ENCODE measurements at places on chromosomes 1 and 21.

- peak; percentile 98 for DNase-seq
Measured at GRCh38 chr1:207805841-207806421, 54.1 kb downstream of the CD46 start.

GRCh38 chr1:55214934-55215193 is 300 bp downstream of the USP24 start:
- peak; percentile 48 for DNase-seq

- peak; percentile 96 for DNase-seq
Measured at GRCh38 chr1:26378088-26378878, 5.7 kb upstream of the ZNF683 start.

DNA sequence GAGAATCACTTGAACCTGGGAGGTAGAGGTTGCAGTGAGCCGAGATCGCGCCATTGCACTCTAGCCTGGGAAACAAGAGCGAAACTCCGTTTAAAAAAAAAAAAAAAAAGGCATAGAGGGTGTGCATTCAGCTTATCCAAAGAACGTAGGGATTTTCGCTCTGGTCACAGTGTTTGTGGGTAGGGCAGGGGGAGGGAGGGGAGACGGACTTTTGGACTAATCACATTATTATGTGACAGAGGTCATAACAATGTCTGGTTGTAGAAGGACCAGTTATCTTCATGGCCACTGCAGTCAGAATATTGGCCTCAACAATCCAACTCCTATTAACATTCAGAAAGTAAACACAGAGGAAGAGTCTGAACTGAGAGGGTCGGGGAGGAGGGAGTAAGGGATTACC is 25.7 kb downstream of the RHOU start:
- DNase-seq: no peak

DNA sequence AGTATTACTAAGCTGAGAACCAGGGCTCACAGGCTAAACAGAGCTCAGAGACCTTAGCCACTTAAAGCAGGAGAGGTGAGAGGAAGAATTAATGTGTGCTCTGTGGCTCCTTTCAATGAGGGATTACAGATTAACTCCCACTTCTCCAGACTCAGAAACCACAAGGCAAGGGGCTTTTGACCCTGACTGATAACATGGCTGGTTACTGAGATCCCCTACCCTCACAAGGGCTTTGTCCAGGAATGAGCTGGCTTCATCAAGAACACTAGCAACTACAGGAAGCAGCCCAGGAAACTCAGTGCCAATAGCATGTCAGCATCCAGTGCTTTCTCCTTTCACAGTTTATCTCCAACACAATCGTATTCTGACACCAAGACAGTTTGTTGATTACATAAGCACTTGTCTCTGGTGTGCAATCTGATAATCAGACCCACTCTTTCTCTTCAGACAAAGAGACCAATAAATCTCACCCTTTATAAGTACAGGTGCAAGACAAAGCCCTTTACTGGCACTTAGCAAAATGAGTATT is 38.8 kb downstream of the ERI3 start:
- no peak for DNase-seq

GRCh38 chr21:9837946-9838737 is 683.2 kb upstream of the TPTE start:
- DNase-seq: no peak

DNA sequence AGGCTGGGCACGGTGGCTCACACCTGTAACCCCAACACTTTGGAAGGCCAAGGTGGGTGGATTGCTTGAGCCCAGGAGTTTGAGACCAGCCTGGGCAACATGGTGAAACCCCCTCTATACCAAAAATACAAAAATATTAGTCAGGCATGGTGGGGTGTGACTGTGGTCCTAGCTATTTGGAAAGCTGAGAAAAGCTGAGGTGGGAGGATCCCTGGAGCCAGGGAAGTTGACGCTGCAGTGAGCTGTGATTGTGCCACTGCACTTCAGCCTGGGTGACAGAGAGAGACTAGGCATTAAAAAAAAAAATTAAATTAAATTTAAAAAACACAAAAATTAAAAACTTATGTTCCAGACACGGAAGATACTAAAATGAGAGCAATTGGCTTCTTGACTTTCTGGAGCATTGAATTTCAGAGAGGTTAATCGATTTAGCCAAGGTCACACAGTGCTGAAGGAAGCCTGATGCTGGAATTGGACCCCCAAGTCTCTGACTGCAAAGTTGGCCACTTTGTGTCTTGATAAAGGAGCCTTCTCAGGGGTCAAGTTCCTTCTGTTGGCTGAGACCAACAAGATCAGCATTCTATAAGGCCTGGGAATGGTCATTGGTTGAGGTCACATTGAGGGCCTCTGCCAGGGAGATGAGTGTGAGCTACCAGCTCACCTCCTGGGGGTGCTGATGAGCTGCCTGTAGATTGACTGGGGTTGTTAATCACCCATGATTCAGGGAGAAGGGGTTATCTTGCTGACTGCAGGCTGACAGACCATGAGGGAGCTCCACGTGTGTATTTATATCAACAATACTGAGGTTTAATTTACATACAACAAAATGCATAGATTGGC is 54.3 kb downstream of the RPS6KA1 start:
- DNase-seq: no peak

GRCh38 chr1:25467193-25467592 is 36.5 kb downstream of the MACO1 start:
- no peak for DNase-seq

DNA sequence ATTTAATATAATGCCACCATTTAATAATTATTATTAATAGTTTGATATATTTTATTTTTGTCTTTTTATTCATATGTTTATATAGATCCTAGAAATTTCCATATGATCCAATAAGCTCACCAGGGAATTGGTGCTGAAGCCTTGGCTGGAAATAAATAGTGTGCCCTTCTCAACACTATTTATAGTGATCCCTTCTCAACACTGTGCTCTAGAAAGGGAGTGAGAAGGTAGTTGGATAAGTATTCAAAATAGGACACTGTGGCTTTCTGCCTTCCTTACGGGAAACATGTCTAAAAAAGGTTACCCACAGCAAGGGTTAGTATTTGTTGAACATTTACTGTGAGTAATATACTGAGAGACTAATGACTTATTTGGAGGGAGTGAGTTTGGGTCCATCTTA is 496.1 kb downstream of the NEGR1 start:
- DNase-seq: no peak

DNA sequence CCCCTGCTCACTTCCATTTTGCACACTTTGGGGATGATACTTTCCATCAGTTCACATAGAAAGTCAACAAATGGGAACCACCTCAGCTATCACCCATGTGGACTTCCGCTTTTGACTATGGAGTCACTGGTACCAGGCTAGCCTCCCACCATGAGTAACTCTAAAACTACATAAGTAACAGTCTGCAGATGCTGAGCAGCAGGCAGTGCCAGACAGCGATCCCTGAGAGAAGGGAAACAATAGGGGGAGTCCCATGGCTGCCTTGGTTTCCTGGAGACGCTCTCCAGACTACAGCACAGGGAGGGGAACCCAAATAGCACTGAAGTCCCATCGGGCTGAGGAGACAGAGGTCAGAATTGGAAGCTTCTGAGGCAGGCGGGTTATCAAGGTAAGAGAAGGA is 2.8 kb upstream of the TFF2 start:
- DNase-seq: no peak

GRCh38 chr1:103254691-103255090 is 146.4 kb upstream of the COL11A1 start:
- DNase-seq: no peak

- no peak for DNase-seq
Measured at GRCh38 chr1:174850726-174851125, 149.0 kb upstream of the CACYBP start.

DNA sequence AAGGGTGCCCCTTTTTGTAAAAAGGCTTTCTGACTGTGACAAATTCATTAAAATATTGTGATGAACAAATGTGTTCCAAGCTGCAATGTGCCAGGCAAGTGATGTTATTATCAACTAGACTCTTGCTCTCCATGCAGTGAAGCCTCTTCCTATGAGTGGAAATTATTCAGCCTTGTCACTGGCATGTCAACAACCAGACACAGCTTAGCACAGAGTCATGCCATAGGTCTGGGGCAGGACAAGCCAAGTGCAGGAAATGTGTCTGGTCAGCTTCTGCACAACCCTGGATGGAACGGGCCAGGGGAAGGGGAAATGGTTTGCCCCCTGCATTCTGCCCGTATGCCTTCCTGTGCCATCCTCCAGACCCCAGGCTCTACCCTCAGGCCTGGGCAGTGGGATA is 27.4 kb upstream of the GJA5 start:
- DNase-seq: no peak

DNA sequence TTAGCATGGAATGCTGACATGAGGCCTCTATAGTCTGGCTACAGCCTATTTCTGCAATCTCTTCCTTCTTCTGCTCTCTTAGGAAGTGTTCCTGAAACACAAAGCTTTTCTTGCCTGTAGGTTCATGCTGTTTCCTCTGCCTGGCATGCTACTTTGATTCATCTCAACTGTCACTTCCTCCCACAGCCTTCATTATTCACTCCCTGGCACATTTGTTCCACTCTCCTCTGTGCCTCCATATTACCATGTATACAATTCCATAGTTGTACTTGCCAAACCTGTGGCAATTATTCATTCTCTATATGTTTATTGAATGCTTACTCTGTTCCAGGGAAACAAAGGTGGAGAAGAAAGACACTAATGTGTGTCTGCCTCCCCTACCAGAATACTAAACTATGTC is 210.2 kb downstream of the LRRC7 start:
- DNase-seq: no peak

GRCh38 chr1:240582953-240583352 is 29.0 kb downstream of the GREM2 start:
- no peak for DNase-seq

DNA sequence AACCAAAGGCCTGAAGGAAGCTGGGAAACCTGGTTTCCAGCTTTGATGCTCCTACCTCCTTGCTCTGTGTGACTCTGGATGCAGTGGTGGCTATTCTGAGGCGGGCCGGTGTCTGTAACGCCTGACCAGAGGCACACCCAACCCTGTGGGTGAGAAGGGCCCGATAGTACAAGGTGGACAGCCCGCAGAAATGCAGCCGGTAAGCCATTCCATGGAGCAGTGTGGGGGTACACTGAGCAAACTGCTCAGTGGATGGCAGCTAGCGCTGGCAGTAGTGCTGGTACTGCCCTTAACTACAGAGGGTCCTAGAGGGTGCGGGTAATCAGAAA is 36.0 kb downstream of the AHDC1 start:
- no peak for DNase-seq

DNA sequence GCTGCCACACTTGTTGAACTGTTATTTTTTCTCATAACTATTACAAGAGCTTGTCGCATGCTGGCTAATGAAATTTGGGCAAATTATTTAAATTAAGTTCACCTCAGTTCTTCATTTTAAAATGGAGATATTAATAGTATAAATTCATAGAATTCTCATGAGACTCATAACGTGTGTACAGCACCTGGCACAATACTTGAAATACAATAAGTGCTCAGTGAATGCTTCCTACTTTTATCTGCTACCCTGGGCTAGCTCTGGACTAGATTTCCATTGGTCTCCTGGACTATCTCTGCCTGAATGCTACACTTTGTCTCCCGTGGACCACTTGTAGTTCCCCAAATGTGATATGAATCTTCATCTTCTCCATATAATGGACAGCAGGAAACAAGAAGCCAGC is 919 bp downstream of the SLAMF6 start:
- DNase-seq: no peak

- DNase-seq: no peak
Measured at GRCh38 chr1:157628773-157629172, 30.9 kb upstream of the FCRL4 start.

- no peak for DNase-seq
Measured at GRCh38 chr1:65572701-65573421, 152.4 kb downstream of the LEPR start.

DNA sequence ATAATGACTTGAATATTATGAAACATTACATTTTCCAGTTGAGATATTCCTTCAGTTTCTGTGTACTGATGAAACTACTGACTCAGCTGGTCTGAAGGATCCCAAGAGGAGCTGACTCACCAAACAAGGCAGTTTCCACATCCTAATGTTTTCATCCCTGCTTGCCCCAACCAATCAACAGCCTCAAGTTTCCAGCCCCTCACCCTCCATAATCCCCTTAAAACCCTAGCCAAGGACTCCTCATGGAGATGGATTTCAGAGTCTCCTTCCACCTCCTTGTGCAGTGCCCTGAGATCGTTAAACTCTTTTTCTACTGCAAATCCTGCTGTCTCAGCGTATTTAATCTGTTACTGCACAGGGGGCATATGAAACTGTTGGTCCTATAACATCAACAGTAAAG is 83.1 kb upstream of the HAO2 start:
- peak; percentile 82 for DNase-seq

DNA sequence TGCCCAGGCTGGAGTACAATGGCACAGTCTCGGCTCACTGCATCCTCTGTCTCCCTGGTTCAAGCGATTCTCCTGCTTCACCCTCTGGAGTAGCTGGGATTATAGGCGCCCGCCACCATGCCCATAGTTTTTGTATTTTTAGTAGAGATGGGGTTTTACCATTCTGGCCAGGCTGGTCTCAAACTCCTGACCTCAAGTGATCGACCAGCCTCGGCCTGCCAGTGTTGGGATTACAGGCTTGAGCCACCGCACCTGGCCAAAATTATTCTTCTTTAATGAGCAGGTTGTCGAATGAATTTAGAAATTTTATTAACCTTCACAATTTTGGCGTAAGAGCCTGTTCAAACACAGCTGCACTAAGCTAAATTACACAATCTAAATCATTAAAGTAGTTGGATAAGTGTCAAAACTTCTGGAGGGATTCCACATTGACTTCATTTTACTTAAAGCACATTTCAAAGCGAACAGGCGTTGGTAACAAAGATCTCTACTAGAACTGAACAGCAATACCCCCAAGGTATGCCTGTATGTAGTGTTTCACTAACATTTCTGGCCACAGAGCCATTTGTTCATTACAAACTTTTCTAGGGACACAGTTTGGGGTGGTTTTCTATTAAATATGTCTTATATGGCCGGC is 5.2 kb upstream of the CTH start:
- DNase-seq: no peak

GRCh38 chr1:67019600-67020136 is 34.3 kb downstream of the SLC35D1 start:
- DNase-seq: peak; percentile 74

DNA sequence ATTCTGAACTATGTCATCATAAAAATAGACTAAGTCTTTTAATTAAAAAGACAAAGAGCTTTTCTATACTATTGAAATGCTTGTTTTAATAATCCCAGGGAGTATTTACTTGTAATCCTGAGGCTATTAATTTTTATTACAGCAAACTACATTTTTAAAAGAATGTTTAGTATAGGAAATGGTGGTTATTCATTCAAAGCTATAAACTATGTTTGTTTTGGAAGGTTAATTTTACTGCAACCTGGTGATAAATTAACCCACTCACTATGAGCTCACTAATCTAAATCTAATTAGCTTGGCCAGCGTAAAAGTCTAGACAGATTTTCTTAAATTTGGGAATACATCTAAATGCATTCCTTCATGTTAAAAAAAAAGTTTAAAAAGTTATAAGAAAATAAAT is 13.8 kb upstream of the EYA3 start:
- no peak for DNase-seq

- peak; percentile 5 for DNase-seq
Measured at GRCh38 chr1:72178266-72178665, 104.1 kb downstream of the NEGR1 start.
